Right cardiac atrium (tissue), 5 donors: ENCODE measurements at places on chromosomes 12 and 14. TPM values are rescaled to one million over a fixed set of nuclear protein-coding genes. Genes with fewer than 3 reads are reported as not detected.
A peak's percentile ranks its signal among the peaks of the same experiment; 100 is the strongest.

DNA sequence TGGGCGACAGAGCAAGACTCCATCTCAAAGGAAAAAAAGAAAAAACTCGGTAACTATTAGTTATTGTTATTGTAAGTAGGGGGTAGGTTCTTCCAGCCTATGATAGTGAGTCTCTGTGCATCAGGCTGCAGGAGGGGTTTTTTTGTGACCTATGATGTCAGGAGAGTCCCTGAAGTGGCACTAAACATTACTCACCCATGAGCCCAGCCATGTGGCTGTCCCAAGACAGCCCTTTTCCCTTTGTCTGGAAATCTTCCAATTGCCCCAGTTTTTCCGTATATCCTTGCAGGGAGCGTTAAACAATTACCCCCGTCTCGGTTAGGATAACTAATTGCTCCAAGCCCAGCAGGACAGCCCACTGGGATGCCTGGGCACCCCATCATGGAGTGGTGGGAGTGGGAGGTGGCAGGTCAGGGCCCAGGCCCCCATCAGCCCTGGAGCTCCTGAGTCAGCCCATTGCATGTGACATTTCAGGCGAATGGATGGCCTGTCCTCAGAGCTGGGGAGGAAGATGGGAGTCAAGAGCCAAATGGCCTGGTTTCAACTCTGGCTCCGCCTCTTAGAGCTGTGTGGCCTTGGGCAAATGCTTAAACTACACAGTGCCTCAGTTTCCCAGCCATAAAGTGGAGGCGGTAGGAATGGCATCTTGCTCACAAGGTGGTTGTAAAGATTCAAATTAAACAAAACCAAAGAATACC, 16.4 kb downstream of the PHETA1 start:
- no peak for DNase-seq

GRCh38 chr12:71799106-71799505, 40.5 kb upstream of the TBC1D15 start:
- no peak for DNase-seq

GRCh38 chr14:51836417-51836816, 24.0 kb upstream of the GNG2 start:
- DNase-seq: no peak

DNA sequence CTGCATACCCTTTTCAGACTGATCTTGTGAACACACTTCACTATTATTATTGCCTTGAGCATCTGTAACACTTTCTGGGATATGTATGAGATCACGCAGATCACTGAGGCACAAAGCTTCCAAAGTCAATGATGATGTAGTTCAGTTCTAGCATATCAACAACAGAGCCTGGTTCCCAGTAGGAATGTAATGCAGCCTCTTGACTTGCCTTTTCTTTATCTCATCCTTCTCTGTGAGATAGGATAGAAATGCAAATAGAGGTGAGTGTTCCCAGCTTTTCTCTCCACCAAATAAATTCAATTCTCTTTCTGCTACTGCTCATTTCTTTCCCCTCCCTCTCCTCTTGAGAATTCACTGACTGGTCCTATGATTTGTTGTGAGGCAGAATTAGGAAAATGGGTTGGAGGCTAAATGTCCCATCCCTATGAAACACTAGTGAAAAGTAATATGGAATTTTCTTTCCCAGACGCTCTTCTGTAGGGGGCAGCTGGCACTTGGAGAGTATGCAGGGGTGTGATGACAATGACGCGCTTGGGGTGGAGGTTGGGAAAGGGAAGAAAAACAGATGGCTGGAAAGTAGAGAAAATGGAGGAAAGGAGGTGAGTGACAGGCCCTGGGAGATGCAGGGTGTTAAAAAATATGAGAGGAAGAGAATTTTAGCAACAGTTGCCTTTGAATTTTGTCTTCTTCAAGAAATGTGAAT, 96.0 kb upstream of the TMTC1 start:
- DNase-seq: no peak

DNA sequence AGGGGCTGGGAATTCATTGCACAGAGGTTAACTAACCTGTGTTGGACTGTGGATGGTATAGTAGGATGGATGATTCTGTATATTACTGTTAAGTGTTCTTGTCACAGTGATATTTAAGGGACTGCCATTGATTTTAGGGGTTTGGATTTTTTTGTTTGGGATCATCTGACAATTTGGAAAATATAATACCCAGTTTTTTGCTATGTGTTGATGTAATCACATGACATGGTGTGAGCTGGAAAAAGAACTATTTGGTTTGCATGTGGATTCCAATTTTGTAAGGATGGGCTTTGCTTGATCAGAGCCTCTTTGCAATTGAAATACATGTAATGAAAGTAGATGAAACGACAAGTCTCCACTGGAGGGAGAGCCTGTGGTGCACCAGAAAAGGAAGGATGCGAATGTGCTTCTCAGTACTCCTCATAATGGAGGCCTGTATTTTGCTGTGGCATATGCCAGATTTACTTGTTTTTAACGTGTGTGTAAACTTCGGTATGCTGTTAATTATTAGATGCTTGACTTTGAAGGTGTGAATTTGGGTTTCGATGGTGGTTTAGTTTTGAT, 2.7 kb downstream of the DYRK2 start:
- no peak for DNase-seq

- no peak for DNase-seq
These were observed 897 bp downstream of the SUDS3 start for GRCh38 chr12:118377021-118377883.

DNA sequence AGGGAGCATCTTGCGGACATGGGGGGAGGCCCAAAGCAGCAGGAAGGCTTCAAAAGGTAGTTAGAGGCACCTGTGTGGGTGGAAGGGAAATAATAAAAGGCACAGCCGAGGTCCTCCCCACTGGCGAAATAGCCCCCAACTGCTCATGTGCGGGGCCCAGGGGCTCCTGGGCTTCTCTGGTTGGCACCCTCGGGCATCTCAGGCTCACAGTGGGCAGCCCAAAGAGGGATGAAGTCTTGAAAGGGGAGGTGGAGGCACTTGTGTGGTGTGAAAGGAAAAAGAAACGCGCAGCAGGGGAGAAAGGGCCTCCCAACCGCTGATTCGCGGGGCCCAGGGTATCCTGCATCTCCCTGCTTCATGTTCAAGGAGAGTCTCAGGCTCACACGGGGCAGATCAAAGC, 579.4 kb downstream of the ALG10 start:
- no peak for DNase-seq

- DNase-seq: peak; percentile 94
These were observed 110.5 kb downstream of the ARF6 start for GRCh38 chr14:50003213-50004021.

DNA sequence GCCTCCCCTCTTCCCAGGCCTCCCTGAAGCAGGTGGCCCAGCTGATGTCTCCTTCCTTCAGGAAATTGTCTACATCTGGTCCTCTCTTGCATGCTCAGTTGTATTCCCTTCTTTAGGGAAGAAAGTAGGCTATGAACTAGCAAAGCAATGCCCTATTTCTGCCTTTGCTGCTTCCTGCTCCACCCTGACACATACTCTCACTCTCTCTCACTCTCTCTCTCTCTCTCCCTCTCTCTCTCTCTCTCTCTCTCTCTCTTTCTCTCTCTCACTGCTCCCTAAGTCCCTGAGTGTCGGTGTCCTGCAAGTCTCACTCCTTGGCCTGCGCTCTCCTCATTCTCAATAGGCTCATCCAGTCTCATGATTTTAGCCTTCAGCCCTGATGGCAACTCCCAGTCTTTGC, 19.4 kb upstream of the PARP11 start:
- no peak for DNase-seq

DNA sequence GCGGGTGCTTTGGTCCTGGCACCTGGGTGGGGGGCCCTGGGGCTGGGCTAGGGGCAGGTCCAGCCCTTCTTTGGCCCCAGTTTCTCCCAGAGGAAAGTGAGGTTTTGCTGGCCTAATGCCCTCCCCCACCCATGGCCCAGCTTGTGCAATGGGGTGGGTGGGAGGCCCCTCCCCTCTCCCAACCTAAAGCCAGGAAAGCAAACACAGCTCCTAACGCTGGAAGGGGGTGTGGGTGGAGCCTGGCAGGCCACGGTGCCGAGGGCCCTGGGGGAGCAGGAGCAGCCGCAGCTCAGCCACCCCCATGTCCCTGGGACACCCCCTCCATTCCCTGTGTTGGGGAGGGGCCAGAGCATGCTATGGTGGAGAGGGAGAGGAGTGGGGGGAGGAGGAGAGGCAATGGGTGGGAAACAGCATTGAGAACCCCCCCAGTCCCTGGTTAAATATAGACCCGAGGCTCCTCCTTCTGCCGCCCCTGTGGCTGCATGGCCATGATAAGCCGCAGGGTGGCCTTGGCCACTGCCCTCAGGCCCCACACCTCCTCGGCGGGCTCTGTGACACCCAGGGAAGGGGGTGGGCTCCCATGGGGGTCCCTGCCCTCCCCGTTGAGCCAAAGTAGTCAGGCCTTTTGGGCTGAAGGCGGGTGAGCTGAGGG, 4.7 kb downstream of the EXOC3L4 start:
- peak; percentile 29 for DNase-seq

GRCh38 chr12:68028647-68029046, 39.4 kb downstream of the IFNG-AS1 start:
- DNase-seq: no peak

GRCh38 chr12:113180333-113180732, 4.9 kb downstream of the DDX54 start:
- no peak for DNase-seq

DNA sequence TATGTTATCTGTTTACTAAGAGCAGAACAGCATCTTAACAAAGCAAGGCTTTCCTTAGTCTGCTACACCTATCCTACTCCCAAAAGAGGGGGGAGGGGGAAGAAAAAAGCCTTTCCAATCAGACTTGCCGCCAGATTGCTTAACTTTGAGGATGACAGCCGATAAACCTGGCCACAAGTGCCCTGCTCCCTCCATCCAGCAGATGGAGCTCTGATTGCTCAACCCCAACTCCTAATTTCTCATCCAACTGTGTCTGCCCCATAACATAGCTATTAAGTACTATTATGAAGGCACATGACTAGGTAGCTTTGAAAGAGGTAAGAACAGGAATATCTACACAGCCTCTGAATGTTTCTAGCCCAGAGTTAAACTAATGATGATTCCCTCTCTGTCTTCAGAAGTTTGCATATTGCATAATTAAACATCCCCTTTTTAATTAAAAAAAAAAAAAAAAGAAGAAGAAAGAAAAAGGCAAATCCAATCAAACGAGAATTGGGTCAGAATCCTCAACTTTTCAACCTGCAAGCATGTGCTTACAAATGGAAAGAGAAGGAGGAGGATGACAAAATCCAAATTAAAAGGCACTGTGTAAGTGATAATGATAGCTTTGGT, 247.4 kb downstream of the GALC start:
- DNase-seq: peak; percentile 43

- DNase-seq: peak; percentile 61
These were observed 82.7 kb downstream of the PPP2R5C start for GRCh38 chr14:101844219-101844618.

DNA sequence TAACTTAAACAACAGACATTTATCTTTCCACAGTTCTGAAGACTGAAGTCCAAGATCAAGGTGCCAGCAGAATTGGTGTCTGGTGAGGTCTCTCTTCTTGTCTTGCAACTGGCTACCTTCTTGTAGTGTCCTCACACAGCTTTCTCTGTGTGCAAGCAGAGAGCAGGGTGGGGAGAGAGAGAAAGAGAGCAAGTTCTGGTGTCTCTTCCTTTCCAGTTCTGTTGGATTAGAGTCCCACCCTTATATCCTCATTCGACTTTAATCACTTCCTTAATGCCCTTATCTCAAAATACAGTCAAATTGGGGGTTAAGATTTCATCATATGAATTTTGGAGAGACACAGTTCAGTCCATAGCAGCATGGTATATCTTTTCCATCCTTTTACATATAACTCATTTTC, 40.8 kb downstream of the DYRK2 start:
- DNase-seq: no peak

GRCh38 chr14:49769171-49769570, 1.2 kb downstream of the KLHDC2 start:
- no peak for DNase-seq

GRCh38 chr12:109029411-109029810, 8.5 kb upstream of the SVOP start:
- no peak for DNase-seq

- DNase-seq: no peak
These were observed 2.8 kb downstream of the DYRK4 start for GRCh38 chr12:4564818-4565217.

GRCh38 chr14:100674897-100675619, 51.6 kb upstream of the DLK1 start:
- DNase-seq: no peak

- peak; percentile 28 for DNase-seq
These were observed 130.4 kb downstream of the DAAM1 start for GRCh38 chr14:59318908-59319307.

DNA sequence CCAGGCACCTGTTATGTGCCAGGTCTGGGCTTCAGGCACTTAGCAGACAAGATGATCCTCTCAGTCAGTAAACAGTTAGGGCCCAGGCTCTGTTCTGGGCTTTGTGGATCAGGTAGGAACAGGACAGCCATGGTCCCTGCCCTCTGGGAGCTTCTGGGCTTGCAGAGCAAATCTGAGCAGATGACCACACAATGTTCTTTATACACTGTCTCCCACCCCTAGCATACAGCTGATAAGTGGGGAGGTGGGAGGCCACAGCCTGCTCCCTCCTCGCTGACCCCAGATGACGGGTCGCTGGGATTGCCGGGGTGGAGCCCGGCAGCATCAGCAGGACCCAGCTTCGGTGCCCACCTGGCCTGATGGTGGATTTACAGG, 53.1 kb upstream of the RIN3 start:
- DNase-seq: no peak

GRCh38 chr12:103596981-103597380, 9.9 kb downstream of the STAB2 start:
- no peak for DNase-seq

- DNase-seq: no peak
These were observed 23.0 kb upstream of the ATP2B1 start for GRCh38 chr12:89731614-89732013.

DNA sequence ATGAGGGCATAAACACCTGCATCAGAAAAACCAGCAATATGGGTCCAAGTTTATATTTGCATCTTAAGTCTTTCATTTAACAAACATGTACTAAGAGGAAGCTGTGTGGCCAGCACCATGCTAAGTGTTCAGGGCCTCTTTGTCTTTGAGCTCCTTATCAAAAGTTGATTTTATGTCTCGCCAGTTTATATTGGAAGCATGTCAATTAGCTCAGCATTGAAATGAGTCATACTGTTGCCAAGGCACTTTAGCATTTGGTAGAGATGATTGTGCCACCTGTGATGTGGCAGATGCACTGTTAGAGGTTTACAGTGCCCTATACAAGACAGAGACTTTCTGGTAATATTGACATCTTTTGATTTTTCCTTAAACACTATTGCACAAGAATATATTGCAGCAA, 68.5 kb downstream of the BHLHE41 start:
- DNase-seq: no peak

- peak; percentile 94 for DNase-seq
These were observed at the start of gene ADCY6 for GRCh38 chr12:48788854-48789775. Gene ADCY6 (minus strand): TSS chr12:48789089. CDS start chr12:48783434, 5,655 bp downstream.

GRCh38 chr12:124680863-124681778, 113.7 kb upstream of the NCOR2 start:
- DNase-seq: peak; percentile 86

CABP1 gene
- total RNA-seq: 2.5 TPM

KRT2 gene
- total RNA-seq: not detected

CCDC175 gene
- not detected for total RNA-seq

KRT83 gene
- total RNA-seq: not detected

A2ML1 gene
- 0.25 TPM for total RNA-seq

INHBE gene
- total RNA-seq: not detected

TRHDE gene
- 3.8 TPM for total RNA-seq

BICDL1 gene
- total RNA-seq: 0.76 TPM
